Stimulated activated CD8-positive, alpha-beta memory T cell treated with anti-CD3 and anti-CD28 coated beads, Interleukin-15, amount 100 ng/mL, for 4 hours (primary cell): ENCODE measurements at places on chromosomes 16 and 17.
A peak's percentile ranks its signal among the peaks of the same experiment; 100 is the strongest.

- DNase-seq: no peak
Measured at GRCh38 chr16:80807906-80808305, 3.5 kb upstream of the CDYL2 start.

DNA sequence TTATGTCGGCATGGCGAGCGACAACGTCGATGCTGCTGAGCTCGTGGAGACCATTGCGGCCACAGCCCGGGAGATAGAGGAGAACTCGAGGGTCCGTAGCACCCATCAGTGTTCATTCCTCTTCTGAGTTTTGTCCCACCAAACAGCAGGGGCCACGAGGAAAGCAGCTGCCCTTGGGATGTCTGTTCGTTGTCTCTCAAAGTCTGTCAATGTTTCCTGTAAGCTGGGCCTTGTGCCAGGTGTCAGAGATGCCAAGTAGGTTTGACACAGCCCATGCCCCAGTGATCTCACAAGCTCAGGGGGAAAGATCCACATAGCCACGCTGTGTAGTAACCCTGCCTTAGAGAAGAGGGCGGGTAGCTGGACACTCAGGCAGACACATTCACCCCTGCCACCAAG lies 22.6 kb downstream of the NTAN1 start:
- no peak for DNase-seq

DNA sequence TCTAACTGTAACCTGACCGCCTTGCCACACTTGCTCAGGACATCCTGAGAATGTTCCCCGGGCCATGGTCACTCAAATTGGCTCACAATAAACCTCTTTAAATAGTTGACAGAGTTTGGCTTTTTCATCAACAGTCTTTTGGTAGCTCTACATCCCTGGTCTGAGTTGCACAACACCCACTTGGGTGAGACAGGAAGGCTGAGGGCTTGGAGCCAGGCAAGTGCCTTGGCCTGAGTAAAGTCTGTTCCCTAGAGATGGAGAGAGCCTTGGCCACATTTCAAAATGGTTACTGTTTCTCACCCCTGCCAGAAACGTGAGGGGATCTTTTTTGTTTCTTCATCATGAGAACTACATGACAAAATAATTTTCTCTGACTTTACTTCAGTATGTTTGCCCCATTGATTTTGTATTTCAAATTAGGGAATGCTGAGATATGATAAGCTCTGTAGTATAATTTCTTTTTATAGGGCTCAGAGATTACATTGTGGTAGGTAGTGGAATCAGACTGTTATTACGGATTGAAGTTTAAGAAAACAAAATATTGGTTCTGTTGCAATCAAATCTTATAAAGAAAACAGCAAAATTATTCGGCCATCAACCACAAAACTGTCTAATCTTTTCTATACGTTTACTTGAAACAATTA lies 53.9 kb upstream of the NETO2 start:
- no peak for DNase-seq

DNA sequence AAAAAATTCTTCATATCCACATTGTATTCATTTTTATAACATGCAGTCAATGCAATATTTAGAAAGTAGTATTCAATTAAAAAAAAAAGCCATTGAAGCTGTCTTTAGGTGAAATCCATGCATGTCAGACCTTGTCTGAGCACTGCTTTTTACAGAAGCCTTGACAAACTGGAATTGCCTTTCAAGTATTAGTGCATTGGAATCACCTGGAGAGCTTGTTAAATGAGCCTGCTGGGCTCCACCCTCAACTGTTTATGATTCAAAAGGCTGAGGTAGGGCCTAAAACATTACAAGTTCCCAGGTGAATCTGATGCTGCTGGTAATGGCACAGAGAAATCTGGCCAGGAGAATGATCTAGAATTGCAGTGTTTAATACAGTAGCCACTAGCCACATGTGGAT lies 85.8 kb downstream of the HIC1 start:
- no peak for DNase-seq

GRCh38 chr17:38798614-38799500 lies 499 bp downstream of the PIP4K2B start:
- peak; percentile 22 for DNase-seq

GRCh38 chr17:64084086-64084939 lies 45.6 kb downstream of the ERN1 start:
- DNase-seq: no peak

- DNase-seq: no peak
Measured at GRCh38 chr16:20811889-20812439, 5.6 kb downstream of the REXO5 start.

DNA sequence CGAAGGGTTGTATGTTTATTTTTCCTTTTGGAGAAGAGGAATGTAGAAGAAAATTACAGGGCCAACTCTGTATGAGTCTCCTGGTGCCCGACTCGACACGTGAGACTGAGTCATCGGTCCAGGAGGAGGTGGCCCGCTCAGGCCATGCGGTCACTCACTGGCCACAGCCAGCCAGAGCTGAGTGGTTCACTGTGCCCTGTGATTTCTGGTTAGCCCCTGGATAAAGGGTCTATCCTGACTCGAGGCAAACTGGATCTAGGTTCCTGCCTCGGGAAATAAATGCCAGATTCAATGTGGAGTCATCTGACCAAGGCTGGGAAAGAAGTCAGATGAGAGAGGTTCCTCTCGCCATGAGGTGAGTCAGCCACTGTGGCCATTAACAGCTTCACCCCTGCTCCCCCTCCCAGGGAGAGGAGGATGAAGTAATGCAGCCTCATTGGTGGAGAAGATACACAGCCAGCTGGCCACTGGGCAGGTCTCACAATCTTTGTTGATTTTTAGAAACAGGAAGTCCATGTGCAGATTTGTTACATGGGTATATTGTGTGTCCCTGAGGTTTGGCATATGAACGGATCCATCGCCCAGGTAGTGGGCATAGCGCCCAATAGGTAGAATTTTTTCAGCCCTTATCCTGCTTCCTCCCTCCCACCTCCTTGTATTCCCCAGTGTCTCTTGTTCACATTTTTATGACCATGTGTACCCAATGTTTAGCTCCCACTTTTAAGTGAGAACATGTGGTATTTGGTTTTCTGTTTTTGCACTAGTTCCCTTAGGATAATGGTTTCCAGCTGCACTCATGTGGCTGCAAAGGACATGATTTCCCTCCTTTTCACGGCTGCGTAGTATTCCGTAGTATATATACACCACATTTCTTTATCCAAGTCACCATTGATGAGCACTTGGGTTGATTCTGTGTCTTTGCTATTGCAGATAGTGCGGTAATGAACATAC lies 21.7 kb upstream of the USP36 start:
- DNase-seq: no peak

DNA sequence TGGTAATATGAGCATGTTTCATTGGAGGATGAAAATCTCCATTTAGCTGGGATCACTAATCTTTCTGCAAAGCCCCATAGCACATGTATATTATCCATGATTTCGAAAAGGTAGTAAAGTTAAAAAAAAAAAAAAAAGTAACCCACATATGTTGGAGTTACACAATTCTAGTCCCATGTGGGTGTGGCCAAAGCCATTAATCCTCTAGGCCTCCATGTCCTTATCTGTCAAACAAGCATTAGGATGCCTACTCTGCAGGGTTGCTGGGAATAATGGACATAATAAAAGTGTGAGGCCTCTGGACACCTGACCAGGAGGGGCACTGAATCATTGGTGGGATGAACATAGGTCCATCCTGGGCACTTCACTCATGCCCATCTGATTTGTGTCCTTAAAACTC lies 29.2 kb upstream of the VAT1L start:
- no peak for DNase-seq

- no peak for DNase-seq
Measured at GRCh38 chr17:58046239-58047094, 36.8 kb upstream of the DYNLL2 start.

GRCh38 chr17:32731556-32732295 lies 145.2 kb downstream of the MYO1D start:
- DNase-seq: no peak

- DNase-seq: no peak
Measured at GRCh38 chr16:80012586-80012985, 412.0 kb upstream of the MAF start.

DNA sequence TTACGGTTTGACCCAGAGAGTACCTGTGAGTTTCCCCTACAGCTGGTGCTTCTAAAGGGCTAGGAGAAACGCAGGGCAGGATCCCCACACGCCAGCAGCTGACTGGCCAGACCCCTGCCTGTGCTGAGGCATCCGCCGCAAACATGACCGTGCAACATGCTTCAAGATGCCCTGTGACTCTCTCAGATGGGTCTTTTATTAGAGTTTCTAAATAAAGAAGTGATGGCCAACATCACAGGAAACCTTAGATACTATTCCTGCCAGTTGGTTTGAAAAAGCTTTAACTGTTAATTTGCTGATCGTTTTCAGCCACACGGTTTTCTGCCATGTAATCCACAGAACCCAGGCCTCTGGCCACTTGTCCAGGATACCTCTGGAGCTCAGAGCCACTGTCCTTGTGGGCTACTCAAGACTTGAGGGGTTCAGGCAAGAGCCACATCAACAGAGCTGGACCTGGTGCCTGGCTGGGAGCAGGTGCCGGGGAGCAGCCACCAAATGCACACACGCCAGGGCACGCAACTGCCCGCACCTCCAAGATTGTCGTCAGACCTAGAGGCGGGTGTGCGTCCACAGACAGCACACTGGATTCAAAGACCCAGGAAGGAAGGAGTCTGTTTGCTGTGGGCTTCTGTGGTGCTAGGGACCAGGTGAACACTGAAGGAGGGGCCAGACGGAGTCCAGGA lies 118.4 kb downstream of the ZNF778 start:
- DNase-seq: no peak

- no peak for DNase-seq
Measured at GRCh38 chr17:45394091-45394490, 38.6 kb downstream of the ARHGAP27 start.

DNA sequence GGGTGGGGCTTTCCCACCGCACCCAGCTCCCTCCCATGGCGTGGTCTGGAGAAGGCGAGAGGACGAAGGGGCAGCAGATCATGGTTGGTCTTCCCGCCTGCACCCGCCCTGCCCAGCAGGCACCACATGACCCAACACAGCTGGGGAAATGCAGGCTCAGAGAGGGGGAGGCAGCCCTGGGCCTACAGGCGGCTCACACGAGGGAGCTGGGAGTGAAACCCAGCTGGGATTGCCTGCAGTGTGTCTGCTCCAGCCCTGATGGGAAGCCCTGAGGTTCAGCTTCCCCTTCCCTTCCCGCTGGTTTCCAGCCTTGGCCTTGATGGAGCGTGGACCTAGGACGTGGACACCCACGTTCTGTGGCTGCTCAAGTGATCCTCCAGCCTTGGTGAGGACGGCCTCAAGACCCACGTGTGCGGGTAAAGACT lies 20.0 kb upstream of the PABPN1L start:
- no peak for DNase-seq

- DNase-seq: no peak
Measured at GRCh38 chr17:65229621-65229995, 92.4 kb downstream of the RGS9 start.

- DNase-seq: no peak
Measured at GRCh38 chr16:46889942-46890300, 5.8 kb downstream of the GPT2 start.

GRCh38 chr17:80426671-80427326 lies 11.8 kb downstream of the ENDOV start:
- peak; percentile 68 for DNase-seq

- no peak for DNase-seq
Measured at GRCh38 chr17:29802246-29802645, 127.8 kb downstream of the SSH2 start.

DNA sequence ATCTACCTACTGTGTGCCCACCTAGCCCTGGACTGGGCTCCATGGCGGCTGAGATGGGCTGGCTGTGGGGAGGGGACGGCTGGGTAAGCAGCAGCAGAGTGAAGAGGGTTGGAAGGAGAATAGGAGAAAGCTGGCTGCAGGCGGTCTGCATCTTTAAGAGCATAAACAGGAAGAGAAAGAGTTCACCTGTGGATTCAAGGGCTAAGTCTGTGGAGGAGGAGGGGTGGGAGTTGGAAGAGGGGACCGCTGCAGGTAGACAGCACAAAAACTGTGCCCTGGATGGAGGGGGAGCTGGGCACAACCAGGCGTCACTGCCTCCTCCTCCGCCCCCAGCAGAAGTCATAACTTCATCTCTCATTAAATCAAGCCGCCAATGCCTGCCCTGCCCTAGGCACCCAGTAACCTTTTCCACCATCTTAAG lies 677 bp downstream of the SLC13A2 start:
- no peak for DNase-seq

DNA sequence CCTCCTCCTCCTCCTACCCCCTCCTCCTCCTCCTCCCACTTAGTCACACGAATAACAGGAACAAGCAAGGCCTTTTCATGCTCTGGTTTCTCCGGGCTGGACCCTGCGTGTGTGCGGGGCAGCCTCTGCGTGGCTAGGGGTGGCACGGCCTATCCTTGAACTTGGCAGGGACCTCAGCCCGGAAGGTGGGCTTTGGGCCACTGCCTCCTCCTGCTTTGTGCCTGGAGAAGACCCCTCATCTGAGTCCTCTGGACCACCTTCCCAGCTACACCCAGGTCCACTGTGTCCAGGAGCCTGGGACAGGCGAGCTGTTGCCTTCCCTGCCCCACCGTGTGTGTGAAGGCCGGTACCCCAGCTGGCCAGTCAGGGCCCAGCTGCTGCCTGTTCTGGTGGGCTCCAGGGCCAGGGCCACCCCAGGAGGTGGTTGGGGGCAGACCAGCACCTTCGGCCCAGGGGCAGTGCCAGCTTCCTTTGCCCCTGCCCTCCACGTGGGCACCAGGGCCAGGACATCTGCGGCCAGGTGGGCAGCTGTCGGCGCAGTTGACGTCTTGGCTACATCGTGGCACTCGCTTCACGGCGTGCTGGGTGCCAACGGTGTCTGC lies 35.4 kb downstream of the GINS2 start:
- DNase-seq: no peak

GRCh38 chr17:12050646-12051225 lies 30.1 kb downstream of the MAP2K4 start:
- DNase-seq: no peak
